Caki2 (cell line): ENCODE measurements at places on chromosomes 4 and X. TPM values are rescaled to one million over a fixed set of nuclear protein-coding genes. Genes with fewer than 3 reads are reported as not detected.

Gene POF1B
- not detected in 2 replicates for total RNA-seq

Gene WDR1
- 196 and 237 TPM in 2 replicates for total RNA-seq

Gene MTTP
- 0.07 and 12.4 TPM in 2 replicates for total RNA-seq

Gene SPANXB1
- not detected in 2 replicates for total RNA-seq

Gene ASB12
- total RNA-seq, result 0.17 TPM in 1 of 2 replicates, not detected in the other

Gene MAGED4B
- total RNA-seq, result 5.6 and 12.9 TPM in 2 replicates

Gene PF4V1
- not detected in 2 replicates for total RNA-seq

Gene KCND1
- total RNA-seq, result 0.24 TPM in 1 of 2 replicates, not detected in the other

Gene SLC25A31
- not detected in 2 replicates for total RNA-seq

Gene ARL9
- total RNA-seq, result not detected in 2 replicates

Gene GYG2
- total RNA-seq, result 3.2 and 3.7 TPM in 2 replicates

Gene ATP5ME
- 265 and 360 TPM in 2 replicates for total RNA-seq

Gene MTHFD2L
- total RNA-seq, result 9.9 and 11.6 TPM in 2 replicates

Gene MXRA5
- 3.4 and 4.3 TPM in 2 replicates for total RNA-seq

Gene MTNR1A
- total RNA-seq, result 0.20 TPM in 1 of 2 replicates, not detected in the other

Gene SPIN3
- total RNA-seq, result 3.9 and 8.1 TPM in 2 replicates

Gene NDST4
- total RNA-seq, result not detected in 2 replicates

Gene SSX4B
- total RNA-seq, result not detected in 2 replicates

Gene DNAAF6
- not detected in 2 replicates for total RNA-seq

Gene USP17L24
- not detected in 2 replicates for total RNA-seq

Gene MAGEB1
- not detected in 2 replicates for total RNA-seq

Gene IRS4
- not detected in 2 replicates for total RNA-seq

Gene HMX1
- total RNA-seq, result not detected in 2 replicates

Gene KLHL13
- total RNA-seq, result 37.4 and 44.4 TPM in 2 replicates

Gene REELD1
- total RNA-seq, result 0.74 TPM in 1 of 2 replicates, not detected in the other

Gene PCGF3
- 21.3 and 27.2 TPM in 2 replicates for total RNA-seq

Gene ZFP42
- total RNA-seq, result not detected in 2 replicates

Gene CTSO
- 14.2 and 17.0 TPM in 2 replicates for total RNA-seq

Gene HPSE
- total RNA-seq, result 1.6 and 2.9 TPM in 2 replicates

Gene TRAM1L1
- total RNA-seq, result 3.8 and 6.8 TPM in 2 replicates

Gene CFP
- not detected in 2 replicates for total RNA-seq

Gene CXCL8
- total RNA-seq, result 7.8 and 7.9 TPM in 2 replicates

Gene SPATA18
- 4.3 and 5.2 TPM in 2 replicates for total RNA-seq

Gene CT47B1
- total RNA-seq, result not detected in 2 replicates

Gene DCHS2
- 0.34 and 3.0 TPM in 2 replicates for total RNA-seq

Gene CLCN4
- 3.1 and 3.4 TPM in 2 replicates for total RNA-seq

Gene PGAM4
- not detected in 2 replicates for total RNA-seq

Gene AREG
- total RNA-seq, result 20.6 and 30.6 TPM in 2 replicates

Gene TMEM192
- total RNA-seq, result 11.7 and 20.1 TPM in 2 replicates

Gene EREG
- 25.8 and 33.8 TPM in 2 replicates for total RNA-seq

Gene ESX1
- total RNA-seq, result not detected in 2 replicates

Gene SEC24B
- total RNA-seq, result 5.1 and 5.7 TPM in 2 replicates

Gene LPAR4
- not detected in 2 replicates for total RNA-seq

Gene HHIP
- total RNA-seq, result 1.4 and 17.2 TPM in 2 replicates

Gene CFAP47
- total RNA-seq, result 3.3 and 3.4 TPM in 2 replicates

Gene MYL5
- 16.6 and 48.6 TPM in 2 replicates for total RNA-seq

Gene FRG2
- not detected in 2 replicates for total RNA-seq

Gene HGFAC
- not detected in 2 replicates for total RNA-seq

Gene BMPR1B
- total RNA-seq, result 1.2 and 3.7 TPM in 2 replicates

Gene CLDN2
- total RNA-seq, result 23.0 and 26.3 TPM in 2 replicates

Gene TMEM255A
- 0.38 and 0.41 TPM in 2 replicates for total RNA-seq

Gene RAB40A
- not detected in 2 replicates for total RNA-seq

Gene ADGRG2
- 34.1 and 38.6 TPM in 2 replicates for total RNA-seq

Gene USP17L28
- total RNA-seq, result not detected in 2 replicates

Gene DCLK2
- total RNA-seq, result 11.1 and 29.7 TPM in 2 replicates

Gene MAGEA10
- total RNA-seq, result not detected in 2 replicates

Gene CXCL6
- total RNA-seq, result not detected in 2 replicates

Gene RNF4
- total RNA-seq, result 53.0 and 72.8 TPM in 2 replicates

Gene STBD1
- total RNA-seq, result 1.2 and 1.5 TPM in 2 replicates
